ENCODE measurements at places on chromosomes 12 and 14.

- DNase-seq, result no peak
- no peak overlapping the region for H3K4me3 ChIP-seq
- H3K27ac ChIP-seq, result no peak overlapping the region
- no peaks in the 10 kb centered on the region for H3K4me1 ChIP-seq
Measured at GRCh38 chr12:115166698-115167315, 482.8 kb upstream of the TBX3 start.

DNA sequence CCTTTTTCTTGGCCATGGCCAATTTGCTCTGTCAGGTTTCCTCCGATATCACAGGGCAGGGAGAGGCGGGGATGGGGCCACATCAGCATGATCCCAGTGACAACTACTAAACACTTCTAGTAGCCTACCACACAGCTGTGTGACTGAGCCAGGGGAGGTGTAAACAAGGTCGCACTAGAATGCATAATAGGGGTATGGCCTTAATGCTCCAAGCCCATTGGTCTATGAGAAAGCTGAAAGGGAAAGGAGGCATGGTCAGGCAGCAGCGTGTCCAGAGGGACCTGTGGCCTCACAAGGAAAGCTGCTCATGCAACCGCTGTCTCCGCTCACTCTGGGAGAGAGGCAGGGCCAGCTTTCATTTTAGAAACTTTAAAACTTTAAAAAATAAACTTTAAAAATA is 27.5 kb upstream of the ACTR6 start:
- no peak overlapping the region for H3K4me3 ChIP-seq
- peaks cover 8% of the 10 kb centered on the region for H3K36me3 ChIP-seq
- H3K27me3 ChIP-seq, result no peaks in the 10 kb centered on the region
- H3K4me1 ChIP-seq, result no peaks in the 10 kb centered on the region

- peaks cover 8% of the 10 kb centered on the region for H3K27me3 ChIP-seq
- H3K4me3 ChIP-seq, result no peak overlapping the region
- no peaks in the 10 kb centered on the region for H3K36me3 ChIP-seq
- H3K4me1 ChIP-seq, result peaks cover 2% of the 10 kb centered on the region
Measured at GRCh38 chr14:81416194-81416952, 16.2 kb upstream of the STON2 start.

DNA sequence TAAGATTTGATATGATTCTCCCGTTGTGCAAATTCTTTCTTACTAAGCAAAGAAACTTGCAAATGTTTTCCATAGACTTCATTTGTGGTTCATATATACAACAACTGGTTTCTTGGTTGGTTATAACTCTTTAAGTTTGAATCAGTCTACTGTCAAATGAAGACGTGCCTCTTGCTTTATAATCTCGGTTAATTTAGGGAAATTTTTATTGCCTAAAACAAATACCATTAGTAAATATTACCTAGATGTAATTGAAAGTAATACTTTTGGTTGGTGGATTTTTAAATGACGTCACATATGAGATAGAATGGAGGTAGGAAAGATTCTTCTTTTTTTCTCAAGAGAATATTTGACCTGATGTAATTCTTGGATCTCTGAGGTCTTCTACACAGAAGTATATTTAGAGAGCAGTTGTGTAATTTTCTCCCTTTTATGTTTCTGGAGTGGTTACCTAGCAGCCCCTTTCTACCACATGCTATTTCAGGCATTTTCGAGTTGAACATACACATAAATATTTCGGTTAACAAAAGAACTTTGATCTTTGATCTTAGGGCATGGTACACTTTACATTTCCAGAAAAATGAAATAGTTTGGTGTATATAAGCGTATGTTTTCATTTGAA is 1.7 kb downstream of the ATF7IP start:
- peaks cover 32% of the 10 kb centered on the region for H3K36me3 ChIP-seq
- H3K4me1 ChIP-seq, result peaks cover 67% of the 10 kb centered on the region
- H3K4me3 ChIP-seq, result peak overlapping the region; percentile 81

DNA sequence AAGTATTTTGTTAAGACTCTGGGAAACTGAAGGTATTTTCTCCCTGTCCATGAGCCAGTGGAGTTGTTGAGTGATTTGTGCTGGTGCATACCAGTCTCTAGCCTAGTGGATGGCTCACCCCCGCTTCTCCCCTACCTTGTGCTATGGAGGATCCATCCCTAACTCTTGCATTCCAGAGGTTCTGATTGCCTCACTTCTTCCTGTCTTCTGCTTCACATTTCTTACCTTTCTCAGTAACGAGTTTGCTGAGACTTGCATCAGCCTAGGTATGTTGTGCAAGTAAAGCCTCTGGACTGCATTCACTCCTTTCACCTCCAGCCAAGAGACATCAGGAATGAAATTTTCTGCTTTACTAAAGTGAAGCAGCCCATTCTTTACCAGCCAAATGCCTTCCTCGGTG is 391.6 kb downstream of the ZFP36L1 start:
- H3K36me3 ChIP-seq, result no peaks in the 10 kb centered on the region
- H3K4me3 ChIP-seq, result no peak overlapping the region
- no peaks in the 10 kb centered on the region for H3K27me3 ChIP-seq
- peak overlapping the region; percentile 69 for H3K27ac ChIP-seq
- no peak for DNase-seq

Data from activated naive CD8-positive, alpha-beta T cell treated with anti-CD3 and anti-CD28 coated beads, Interleukin-2, amount 50 U/mL, for 24 hours (primary cell).